ENCODE measurements at places on chromosomes 2 and 18.

DNA sequence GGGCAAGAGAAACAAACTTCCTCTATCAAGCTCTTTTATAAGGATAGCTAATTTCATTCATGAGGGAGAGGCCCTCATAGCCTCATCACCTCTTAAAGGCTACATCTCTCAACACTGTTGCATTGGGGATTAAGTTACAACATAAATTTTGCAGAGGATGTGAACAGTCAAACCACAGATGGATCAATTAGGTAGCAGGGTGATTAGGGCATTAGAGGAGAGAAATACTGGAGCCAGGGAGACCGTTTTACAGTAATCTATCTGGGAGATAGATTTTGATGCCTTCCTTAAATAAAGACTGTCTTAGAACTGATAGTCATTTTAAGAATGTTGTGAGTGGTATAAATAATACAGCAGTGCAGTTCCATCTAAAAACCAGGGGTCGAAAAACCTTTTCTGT is 258.9 kb downstream of the DCC start:
- no peak for DNase-seq

GRCh38 chr18:53991202-53991601 is 233.3 kb downstream of the MBD2 start:
- no peak for DNase-seq

- DNase-seq: no peak
These were observed 638 bp upstream of the IRS1 start for GRCh38 chr2:226799976-226800940.

DNA sequence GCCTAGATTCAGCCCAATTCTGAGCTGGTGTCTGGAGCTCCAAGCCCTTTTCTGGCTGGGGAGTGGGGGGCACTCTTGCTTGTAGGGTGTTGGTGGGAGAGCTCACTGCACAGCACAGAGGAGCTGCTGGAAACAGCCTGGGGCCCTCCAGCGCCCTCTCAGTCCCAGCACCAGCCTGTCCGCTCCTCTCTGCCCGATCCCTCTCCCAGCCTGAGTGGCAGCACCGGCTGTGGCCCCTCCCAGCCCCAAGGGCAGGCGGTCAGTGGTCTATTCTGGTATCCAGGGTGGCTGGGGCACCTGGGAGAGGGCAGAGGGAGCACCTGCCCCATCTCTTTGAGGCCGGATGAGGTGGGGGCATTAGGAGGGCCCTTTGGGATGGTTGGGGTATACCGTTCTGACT is 13.2 kb upstream of the DES start:
- DNase-seq: no peak

GRCh38 chr2:188898261-188898660 is 75.9 kb upstream of the COL3A1 start:
- no peak for DNase-seq

GRCh38 chr2:98759338-98759737 is 28.4 kb upstream of the MGAT4A start:
- DNase-seq: peak; percentile 32

DNA sequence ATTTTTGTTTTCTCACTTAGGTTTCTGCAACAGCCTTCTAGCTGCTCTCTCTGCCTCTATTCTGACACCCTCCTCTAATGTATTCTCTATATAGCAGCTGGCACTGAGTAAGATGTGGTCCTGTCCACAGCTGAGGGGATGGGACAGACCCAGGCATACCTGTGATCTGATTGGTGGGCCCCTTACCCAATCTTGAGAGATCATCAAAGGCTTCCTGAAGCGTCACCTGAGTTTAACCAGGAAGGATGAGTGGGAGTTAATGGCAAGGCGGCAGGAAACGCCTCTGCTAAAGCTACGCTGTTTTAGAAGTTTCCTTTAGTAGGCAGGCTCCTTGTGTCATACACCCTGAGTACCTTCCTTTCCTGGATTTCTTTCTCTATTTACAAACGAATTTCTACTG is 5.7 kb upstream of the TET3 start:
- DNase-seq: peak; percentile 87

DNA sequence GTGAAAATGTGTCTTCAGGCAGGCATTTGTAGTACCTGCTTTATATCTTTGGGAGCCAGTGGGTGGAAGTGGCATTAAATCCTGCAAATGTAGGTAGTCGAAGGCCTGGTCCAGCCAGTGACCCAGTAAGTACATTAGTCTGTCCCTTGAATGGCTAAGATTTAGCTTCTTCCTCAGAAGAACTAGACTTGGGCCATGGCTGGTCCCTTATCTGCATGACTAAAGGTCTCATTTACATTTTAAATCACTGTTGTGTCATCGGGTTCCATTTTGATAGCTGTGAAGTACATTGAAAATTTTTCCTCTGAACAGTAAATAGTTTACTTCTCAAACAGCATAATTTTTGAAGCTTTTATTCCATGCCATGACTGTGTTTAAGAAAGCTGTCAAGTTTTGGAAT is 438.4 kb upstream of the KLHL29 start:
- no peak for DNase-seq

- peak; percentile 3 for DNase-seq
These were observed 787 bp upstream of the TBR1 start for GRCh38 chr2:161415034-161415986.

- no peak for DNase-seq
These were observed 22.1 kb downstream of the INHBB start for GRCh38 chr2:120368086-120368485.

DNA sequence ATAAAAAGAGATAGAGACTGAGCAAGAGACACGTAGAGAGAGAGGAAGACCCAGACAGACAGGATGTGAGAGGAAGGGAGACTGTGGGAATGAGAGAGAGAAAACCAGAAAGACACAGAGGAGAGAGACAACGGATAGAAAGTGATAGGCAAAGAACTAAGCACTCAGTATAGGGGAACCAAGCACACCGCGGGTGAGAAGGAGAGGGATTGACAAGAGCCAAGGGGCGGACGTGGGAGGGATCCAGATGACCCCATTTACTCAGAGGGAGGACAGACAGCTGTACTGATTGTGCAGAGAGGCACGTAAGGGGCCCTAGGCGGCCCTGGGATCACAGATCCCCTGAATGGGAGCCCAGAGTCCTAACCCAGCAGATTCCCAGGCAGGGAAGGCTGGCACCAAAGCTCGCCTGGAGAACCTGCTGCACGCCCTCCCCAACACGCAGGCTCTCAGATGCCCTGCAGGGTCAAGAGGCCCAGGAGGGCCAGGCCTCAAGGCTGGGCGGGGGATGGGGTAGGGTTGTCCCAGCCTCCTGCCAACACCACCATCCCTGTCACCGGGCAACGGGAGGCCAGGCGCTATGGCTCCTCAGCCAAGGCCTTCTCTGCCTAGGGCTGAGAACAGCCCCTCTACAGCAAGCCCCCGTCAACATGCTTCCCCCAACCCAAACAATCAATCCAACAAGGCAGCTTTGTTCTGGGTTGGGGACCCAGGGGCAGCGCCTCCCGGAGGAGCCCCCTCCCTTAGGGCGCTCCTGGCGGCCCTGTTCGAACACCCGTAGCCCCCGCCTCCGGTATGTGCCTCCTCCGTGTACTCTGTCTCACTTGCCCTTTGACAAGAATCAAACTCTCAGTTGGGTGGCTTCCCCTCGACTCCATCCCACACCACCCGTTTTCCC is 579 bp downstream of the LOXL3 start:
- DNase-seq: no peak

DNA sequence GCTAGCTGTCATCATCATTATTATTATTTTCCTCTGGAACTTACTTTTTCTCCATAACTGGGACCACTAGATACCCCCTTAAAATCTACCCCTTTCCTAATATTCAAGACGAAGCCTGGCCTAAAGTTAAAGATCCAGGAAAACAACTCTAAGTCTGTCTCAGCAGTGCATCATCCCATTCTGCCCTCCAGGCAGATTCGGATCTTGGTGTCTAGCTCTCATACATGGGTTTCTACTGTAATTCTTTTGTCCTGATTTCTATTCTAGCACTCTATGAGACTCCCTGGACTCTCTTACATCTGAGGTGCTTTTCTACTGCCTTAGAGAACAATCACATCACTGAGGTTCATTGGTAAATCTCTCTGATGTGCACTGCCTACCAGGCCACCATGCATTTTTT is 35.5 kb downstream of the MAP2 start:
- no peak for DNase-seq

- no peak for DNase-seq
These were observed 179.4 kb upstream of the SESTD1 start for GRCh38 chr2:179444056-179444455.

DNA sequence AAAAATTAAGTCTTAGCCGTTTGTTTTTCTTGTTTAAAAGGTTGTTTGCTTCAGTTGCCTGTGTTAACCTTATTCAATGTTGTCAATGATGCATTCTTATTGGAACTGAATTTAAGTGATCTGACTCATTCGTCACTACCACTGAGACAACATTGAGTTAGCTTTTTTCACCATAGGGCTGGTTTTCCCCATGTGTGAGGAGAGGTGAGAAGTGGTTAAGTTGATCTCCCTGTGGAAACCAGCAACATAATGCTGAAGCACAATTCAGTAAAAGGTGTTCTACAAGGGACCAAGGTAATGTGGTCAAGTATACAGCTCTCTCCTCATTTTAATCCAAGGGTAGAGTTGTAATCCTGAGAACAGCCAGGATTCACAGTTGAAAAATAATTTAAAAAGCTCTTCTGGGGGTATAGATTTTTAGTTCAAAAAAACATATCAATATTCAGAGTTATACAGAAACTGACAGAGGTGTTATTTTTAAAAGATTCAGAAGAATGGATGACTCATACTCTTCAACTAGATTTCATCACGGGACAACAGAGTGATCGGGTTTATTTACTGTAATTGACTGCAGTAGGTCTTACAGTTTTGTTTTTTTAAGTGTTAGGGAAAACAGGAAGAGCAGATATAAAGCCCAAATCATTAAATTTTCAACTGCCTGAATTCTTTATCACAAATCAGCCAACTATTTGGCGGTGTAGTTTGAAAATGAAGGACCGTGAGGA is 12.6 kb downstream of the NOP58 start:
- DNase-seq: peak; percentile 45

DNA sequence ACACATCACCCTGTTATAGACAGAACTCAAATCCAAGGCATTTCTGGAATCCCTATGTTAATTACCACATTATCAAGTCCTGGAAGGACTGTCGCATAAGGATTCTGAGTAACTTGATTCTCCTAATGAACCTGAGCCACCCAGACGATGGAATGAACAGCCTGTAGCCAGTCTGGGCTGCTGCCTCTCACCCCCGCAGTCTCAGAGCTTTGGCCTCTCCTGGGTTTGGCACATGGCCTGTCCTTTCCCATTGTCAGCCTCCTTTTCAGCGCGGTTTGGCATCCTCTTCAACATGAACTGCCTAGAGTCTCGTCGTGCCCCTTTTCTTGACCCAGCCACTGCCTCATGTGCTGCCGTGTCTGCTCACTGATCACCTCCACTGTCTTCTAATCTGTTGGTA is 147.6 kb downstream of the SLC8A1 start:
- DNase-seq: no peak

All from CD4-positive, alpha-beta T cell treated with Interleukin-2 at 100 ng/mL for 4 hours (primary cell).